GM12864 (cell line): ENCODE measurements at places on chromosomes 6 and 20.

GRCh38 chr20:23197836-23198235 lies 111.7 kb upstream of the CD93 start:
- DNase-seq: no peak

DNA sequence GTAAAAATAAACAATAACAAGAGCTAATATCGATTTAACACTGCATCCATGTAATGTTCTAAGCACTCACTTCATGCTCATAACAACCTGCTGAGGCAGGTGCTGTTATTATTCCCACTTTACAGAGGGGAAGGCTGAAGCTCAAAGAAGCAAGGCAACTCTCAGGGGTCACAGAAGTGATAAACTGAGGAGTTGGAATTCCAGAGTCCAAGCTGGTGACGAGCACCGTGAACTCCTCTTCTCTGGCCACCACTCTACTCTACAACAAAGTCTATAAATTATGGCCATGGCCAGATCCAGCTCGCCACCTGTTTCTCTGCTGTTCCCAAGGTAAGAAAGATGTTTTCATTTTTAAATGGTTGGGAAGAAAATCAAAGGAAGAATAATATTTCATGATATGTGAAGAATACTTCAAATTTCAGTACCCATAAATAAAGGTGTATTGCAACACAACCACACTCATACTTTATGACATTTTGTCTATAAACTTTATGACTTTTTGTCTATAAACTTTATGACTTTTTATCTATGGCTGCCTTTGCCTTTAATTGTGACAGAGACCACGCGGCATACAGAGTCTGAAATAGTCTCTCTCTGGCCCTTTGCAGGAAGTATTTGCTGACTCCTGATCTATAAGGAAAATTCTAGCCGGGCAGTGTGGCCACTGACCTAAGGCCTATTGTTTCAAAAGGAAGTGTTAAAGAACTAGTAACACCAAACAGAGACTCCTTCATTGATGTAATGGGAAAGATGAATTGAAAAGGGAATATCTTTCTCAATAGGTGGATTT lies 113.2 kb upstream of the KCNG1 start:
- no peak for DNase-seq

DNA sequence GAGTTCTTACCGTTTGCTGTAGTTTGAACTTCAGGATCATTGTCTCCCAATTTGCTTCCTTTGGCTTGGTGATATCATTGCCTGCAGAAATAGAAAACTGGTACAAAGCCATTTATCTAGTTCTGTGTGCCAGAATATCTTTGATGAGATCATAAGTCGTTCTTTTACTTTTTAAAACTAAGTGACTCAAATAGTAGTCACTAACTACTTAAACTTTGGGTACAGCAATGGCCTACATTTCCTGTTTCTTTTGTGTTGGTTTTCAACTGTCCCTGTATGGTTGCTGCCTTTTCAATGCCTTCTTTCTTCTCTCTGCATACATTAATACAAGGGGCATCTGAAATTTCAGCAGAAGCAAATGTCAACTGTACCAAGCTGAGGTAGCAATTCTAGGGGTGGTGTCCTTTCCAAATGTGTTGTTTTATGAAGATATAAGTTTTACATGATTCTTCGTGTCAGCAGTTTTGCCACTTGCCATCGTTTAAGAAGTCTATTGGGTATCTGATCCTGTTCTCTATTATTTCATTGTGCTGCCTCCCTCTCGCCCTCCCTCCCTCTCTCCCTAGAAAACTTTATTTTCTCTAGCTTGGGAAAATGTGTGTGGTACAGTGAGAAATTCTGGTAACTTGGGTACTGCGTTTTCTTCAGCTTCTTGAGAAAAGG lies 238.5 kb downstream of the FARS2 start:
- DNase-seq: no peak

DNA sequence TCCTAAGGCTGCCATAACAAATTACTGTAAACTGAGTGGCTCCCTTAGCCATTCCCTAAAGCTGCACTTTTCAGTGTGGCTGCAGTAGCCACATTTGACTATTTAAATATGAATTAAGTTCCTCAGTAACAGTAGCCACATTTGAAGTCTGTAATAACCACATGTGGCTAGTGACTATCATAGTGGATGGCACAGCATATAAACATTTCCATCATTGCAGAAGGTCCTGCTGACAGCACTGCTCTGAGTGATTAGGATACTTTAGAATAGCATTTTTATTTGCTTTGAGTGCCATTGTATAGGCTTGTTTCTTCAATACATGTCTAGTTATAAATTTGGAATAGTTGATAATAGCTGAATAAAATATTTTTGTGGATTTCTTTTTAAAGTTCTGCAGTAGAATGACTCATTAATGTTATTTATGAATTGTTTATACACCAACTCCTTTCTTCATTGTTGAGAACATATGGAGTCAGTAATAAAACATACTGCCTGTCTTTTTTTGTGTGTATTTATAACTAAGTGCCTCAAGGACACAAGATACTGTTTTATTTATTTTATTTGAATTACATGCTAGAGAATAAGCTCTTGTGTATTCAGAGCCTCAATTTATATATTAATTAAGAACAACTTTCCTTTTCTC lies 217.2 kb downstream of the CDKAL1 start:
- DNase-seq: no peak

DNA sequence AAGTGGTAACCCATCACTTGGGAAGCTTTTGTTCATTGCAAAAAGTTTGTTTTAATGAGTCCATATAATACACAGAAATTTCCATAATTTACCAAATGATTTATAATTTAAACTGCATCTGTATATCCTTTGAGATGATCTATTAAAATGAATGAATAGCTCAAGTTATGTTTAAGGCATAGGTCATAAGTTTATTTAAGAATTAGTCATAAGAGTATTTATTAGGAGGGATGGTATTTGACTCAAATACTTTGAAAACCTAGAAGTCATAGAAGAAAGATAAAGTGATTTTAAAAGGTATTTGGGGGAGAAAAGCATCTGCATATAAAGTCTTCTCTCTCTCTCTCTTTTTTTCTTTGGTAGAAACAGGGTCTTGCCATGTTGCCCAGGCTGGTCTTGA lies 388.5 kb downstream of the CDKAL1 start:
- no peak for DNase-seq

- DNase-seq: no peak
Observed at GRCh38 chr6:22892452-22892851, 323.1 kb downstream of the HDGFL1 start.

DNA sequence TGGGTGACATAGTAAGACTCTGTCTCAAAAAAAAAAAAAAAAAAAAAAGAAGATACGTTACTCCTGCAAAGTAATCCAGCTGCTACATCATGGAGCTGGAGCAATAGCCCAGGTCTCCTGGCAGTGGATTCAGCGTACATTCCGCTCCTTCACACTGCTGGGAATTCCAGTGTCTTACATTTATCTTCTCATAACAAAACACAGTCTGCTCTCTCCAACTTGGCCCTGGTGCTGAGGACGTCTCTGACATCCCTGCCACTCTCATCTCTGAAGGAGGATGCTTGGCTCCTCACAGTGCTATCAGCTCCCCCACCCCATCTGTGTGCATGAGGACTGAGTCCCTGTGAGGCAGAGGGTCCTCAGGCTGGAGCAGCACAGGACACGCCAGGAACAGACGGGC lies 529.8 kb downstream of the CD83 start:
- no peak for DNase-seq

DNA sequence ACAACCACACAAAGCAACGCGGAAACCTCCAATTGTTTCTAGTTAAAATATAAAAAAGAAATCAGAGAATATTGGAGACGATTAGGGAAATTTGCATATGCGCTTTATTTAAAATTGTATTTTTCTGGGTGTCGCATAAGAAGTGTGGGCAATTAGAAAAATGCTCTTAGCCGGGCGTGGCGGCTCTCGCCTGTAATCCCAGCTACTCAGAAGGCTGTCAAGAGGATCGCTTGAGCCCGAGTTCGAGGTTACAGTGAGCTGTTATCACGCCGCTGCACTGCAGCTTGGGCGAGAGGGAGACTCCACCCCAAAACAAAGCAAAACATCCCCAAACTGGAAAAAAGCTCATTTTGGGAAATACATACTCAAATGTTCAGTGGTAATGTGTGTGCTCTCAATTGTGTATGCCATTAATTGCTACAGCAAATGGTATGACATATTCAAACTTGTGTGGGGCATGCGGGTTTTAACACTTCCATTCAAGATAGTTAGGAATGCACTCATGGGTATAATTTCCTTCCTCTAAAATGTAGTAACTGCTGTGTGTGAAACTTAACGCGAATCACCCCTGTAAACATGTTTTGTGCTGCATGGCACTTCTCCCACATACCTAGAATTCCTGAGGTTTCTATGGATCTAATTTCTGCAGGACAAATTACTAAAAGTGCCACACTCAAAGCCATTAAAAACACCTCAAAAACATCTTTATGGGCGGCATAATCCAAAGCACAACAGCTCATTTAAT lies 54.7 kb upstream of the HFE start:
- DNase-seq: no peak

DNA sequence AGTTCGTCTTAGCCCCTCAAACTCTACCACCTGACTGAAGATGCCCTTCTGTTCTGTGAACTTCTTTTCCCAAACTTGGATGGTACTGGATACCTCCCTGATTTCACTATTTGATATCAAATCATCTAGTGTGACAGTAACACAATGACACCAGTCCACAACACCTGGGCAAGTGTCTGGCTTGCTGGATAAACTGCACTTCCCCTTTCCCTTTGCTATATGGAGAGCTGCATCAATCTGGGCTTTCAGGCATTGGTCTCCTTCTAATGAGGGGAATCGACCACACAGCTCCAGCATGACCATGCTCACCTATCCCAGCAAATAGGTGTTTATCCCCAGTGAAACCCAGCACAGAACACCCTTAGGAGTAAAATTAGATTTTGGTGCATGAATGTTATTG lies 3.1 kb downstream of the F13A1 start:
- DNase-seq: no peak

GRCh38 chr20:1165941-1166340 lies 18.8 kb downstream of the TMEM74B start:
- DNase-seq: no peak

- no peak for DNase-seq
Observed at GRCh38 chr6:111591370-111591900, 14.2 kb downstream of the TRAF3IP2 start.

- no peak for DNase-seq
Observed at GRCh38 chr6:141561154-141561553, 571.6 kb upstream of the GJE1 start.

- no peak for DNase-seq
Observed at GRCh38 chr20:43022568-43022967, 167.1 kb downstream of the PTPRT start.

DNA sequence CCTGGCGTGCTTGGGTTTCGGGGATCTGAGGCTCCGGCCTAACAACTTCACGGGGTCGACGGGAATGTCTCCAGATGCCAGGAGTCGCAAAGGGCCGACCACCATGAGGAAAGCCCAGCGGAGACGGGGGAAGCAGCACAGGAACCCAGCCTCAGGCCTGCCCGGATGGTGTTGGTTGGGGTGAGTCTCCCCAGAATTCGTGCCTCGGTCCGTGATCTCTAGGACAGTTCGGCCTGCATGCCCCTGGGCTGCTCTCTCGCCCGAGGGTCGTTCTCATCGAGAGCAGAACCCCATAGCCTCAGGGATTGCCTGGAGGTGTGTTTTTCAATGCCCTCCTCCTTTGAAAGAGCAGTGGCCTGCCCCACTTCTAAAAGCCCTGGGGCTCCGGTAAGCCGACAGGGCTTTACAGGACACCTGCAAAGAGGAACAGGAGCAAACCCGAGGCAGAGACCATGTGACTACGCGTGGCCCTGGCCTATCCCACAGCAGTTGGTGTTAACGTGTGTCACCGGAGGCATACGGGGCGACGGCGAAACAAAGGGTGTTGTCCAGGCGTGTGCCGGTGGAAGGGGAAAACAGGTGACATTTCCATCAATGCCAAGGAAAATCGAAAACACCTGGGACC lies 973.1 kb upstream of the DEFB115 start:
- DNase-seq: no peak

DNA sequence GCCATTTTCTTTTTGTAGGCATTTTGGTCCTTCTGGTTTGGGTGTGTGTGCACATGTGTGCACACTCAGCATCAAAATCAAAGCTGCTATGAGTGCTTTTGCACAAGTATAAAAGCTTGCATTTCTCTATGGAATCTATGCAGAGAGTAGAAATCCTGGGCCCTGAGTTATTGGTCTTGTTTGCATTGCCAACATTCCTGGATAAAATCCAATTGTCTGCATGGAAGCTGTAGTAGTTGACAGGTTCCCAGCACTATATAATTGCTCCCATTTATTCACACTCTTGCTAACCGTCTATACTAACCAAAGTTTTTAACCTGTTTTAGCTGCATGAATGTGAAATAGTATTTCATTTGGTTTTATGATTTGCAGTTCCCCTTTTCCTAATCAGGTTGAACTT lies 277.0 kb downstream of the FOXA2 start:
- no peak for DNase-seq

- no peak for DNase-seq
Observed at GRCh38 chr6:10852361-10852960, 14.1 kb upstream of the MAK start.

GRCh38 chr6:30612687-30613248 lies 4.3 kb downstream of the PPP1R10 start:
- no peak for DNase-seq

- DNase-seq: no peak
Observed at GRCh38 chr20:13458860-13459451, 179.8 kb downstream of the TASP1 start.

- DNase-seq: no peak
Observed at GRCh38 chr6:16148498-16148897, 19.6 kb downstream of the MYLIP start.
